Thyroid gland (tissue), 4 donors: ENCODE measurements at places on chromosomes 16 and 17.
A peak's percentile ranks its signal among the peaks of the same experiment; 100 is the strongest.

DNA sequence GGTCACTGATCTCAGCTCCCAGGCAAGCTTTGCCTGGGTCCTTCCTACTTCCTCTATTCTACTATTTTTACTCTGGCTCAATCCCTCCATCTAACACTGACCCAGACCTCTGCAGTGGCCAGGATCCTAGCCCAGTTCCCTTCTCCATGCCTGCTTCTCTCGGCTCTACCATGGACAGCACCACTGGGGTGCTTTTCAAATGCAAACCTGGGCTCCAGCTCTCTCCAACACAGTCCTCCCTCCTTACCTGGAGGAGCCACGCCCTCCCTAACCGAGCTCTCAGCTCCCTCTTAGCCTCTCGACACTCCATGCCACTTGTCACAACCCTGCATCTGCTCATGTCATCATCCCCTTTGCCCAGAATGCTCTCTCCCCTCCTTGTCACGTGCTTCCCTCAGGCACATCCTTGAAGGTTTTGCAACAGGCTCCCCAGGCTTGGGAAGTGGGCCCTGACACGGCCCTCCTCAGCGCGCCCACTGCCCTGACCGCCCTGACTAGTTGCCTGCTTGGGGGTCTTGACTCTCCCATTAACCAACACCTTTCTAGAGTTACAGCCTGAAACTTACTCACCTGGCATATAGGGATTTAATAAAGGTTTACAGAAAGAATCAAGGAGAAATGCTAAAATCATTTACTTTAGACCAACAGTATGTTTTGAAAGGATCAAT lies 41.6 kb downstream of the MARF1 start:
- no peaks in the 10 kb centered on the region for H3K4me1 ChIP-seq
- H3K27ac ChIP-seq: no peak overlapping the region
- DNase-seq: no peak

DNA sequence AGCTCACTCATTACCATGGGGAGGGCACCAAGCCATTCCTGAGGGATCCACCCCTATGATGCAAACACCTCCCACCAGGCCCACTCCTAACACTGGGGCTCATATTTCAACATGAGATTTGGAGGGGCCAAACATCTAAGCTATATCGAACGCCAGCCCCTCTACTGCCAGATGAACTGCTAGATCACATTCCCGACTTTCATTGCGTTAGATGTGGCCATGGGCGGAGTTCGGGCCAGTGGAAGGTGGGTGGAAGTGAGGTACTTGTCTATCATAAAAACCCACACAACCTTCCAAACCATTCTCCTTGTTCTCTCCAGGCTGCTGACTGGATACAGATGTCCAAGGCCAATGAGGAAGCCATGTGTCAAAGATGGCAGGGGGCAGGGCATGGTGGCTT lies 27.0 kb upstream of the ANKRD40CL start:
- H3K4me1 ChIP-seq: no peaks in the 10 kb centered on the region
- H3K4me3 ChIP-seq: no peak overlapping the region
- no peak for DNase-seq
- no peaks in the 10 kb centered on the region for H3K27me3 ChIP-seq
- no peaks in the 10 kb centered on the region for H3K36me3 ChIP-seq

GRCh38 chr17:40615068-40615840 lies 32.4 kb downstream of the SMARCE1 start:
- no peaks in the 10 kb centered on the region for H3K27me3 ChIP-seq
- peak; percentile 54 for DNase-seq
- H3K4me1 ChIP-seq: peaks cover 6% of the 10 kb centered on the region
- no peak overlapping the region for H3K4me3 ChIP-seq
- no peaks in the 10 kb centered on the region for H3K36me3 ChIP-seq

DNA sequence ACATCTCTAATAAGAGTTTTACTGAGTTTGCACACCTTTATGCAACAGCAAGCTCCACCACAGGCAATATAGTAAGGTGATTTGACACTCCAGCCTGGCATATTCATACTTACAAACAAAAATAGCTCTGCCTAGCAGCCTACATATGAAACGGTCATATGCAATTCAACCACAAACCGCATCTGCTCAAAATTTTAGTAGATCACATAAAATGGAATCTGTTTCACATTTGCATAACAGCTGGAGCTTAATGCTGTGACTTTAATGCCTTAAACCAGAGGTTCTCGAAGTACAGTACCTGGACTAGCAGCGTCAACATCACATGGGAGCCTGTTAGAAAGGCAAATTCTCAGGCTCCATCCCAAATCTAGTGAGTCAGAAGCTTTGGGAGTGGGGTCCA lies 578.4 kb downstream of the CDH11 start:
- no peak for DNase-seq
- no peak overlapping the region for H3K27ac ChIP-seq
- no peaks in the 10 kb centered on the region for H3K36me3 ChIP-seq
- no peak overlapping the region for H3K4me3 ChIP-seq

GRCh38 chr17:2086306-2086705 lies 31.4 kb downstream of the HIC1 start:
- no peaks in the 10 kb centered on the region for H3K4me1 ChIP-seq
- no peaks in the 10 kb centered on the region for H3K27me3 ChIP-seq
- H3K36me3 ChIP-seq: peaks cover 4% of the 10 kb centered on the region
- peak overlapping the region; percentile 64 for H3K27ac ChIP-seq
- no peak overlapping the region for H3K4me3 ChIP-seq

GRCh38 chr16:80612461-80613017 lies 71.7 kb downstream of the DYNLRB2 start:
- no peak overlapping the region for H3K4me3 ChIP-seq
- H3K27ac ChIP-seq: no peak overlapping the region
- no peaks in the 10 kb centered on the region for H3K4me1 ChIP-seq
- H3K27me3 ChIP-seq: no peaks in the 10 kb centered on the region

- no peak overlapping the region for H3K27ac ChIP-seq
- no peaks in the 10 kb centered on the region for H3K27me3 ChIP-seq
- peaks cover 22% of the 10 kb centered on the region for H3K4me1 ChIP-seq
- DNase-seq: no peak
- no peak overlapping the region for H3K4me3 ChIP-seq
- H3K36me3 ChIP-seq: no peaks in the 10 kb centered on the region
Measured at GRCh38 chr17:49777563-49777962, 10.9 kb upstream of the KAT7 start.
